ENCODE measurements at places on chromosomes 16 and 17.

DNA sequence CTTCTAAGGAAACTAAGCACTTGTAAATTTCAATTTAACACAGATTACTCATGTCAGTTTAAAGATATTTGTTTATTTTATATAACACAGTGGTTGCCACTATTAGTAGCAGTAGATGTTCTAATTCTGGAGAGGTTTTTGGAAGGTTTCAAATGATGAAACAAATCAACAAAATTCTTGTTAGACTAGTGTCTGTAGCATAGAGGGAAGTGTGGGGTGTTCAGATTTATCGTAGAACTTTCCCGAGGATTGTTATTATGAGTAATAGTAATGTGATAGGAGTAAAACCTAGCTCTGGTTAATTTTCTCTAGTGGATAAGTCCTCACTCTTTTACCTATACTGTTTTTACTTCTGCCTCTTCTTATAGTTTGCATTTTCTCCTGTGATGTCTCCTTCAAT lies 6.3 kb downstream of the GAN start:
- DNase-seq, result no peak

- no peak for DNase-seq
These were observed 5.8 kb downstream of the CBX8 start for GRCh38 chr17:79790805-79791734.

- no peak for DNase-seq
These were observed 41.0 kb downstream of the PAFAH1B1 start for GRCh38 chr17:2634361-2634960.

- DNase-seq, result no peak
These were observed 59.1 kb downstream of the NEUROD2 start for GRCh38 chr17:39548494-39549225.

GRCh38 chr17:20092973-20093626 lies 83.9 kb downstream of the SPECC1 start:
- no peak for DNase-seq

GRCh38 chr17:60704170-60704569 lies 26.5 kb downstream of the BCAS3 start:
- DNase-seq, result no peak

GRCh38 chr17:66948061-66948750 lies 16.3 kb upstream of the CACNG4 start:
- DNase-seq, result no peak
